ENCODE measurements at places on chromosomes 1 and 21.

GRCh38 chr1:43444151-43444828 is 9.4 kb downstream of the HYI start:
- no peak for DNase-seq

GRCh38 chr1:118563981-118564951 is 379.2 kb upstream of the SPAG17 start:
- DNase-seq = no peak

DNA sequence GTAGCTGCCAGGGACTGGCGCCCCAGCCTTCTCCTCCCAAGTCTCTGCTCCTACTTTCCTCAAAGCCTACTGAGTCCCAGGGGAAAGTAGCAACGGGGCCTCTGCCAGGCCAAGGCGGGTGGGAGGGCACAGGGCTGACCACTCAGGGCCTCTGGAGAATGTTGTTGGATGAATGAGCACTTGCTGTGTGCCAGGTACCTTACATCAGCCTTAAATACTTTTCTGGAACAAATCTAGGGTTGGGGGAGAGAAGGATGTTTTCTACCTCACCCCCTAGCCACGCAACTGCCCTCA is 119.3 kb upstream of the ZBTB40 start:
- DNase-seq = no peak

GRCh38 chr1:32336963-32337675 is 1.1 kb upstream of the MARCKSL1 start:
- DNase-seq = peak; percentile 49

GRCh38 chr1:23394684-23395083 is 25.0 kb upstream of the ZNF436 start:
- DNase-seq = no peak

DNA sequence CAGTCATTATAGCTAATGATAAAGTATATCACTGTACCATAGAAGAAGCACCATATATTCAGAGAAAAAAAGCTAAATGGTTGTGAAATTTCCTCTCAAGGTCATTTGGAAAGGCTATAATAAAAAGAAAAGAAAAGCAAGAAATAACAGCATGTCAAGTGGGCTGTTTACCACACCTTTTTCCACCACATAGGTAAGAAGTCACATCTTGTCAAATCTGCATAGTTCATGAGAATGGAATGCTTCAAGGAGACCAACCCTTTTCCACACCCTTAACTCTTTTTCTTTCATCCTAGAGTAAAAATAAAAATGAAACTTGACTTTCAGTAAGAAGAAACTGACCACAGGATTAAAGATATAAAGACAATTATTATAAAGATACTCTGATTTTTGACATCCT is 91.2 kb downstream of the ATP6V1G3 start:
- no peak for DNase-seq

DNA sequence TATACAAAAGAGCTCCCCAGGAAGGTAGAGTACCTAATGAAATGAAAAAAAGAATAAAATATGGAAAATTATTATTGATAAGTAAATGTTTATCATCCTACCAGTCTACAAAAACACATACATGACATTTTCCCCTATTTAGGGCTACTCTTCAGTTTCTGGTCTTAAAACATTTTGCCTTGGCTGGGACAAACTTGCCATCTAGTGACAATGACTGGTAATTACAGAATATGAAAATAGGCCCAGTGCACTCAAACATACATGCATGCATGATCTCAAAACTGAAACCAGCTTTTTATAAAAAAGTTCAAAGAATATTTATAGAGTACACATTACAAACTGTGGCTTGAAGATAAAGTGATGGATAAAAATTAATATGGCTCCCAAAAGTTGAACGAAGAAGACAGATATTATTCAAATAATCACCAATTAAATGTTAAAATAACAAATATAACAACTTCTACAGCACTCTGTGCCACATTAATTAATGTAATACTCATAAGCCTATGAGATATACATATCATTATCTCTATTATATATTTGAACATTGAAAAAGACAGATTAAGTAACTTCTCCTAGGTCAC is 10.5 kb upstream of the RNPC3 start:
- DNase-seq = no peak

- DNase-seq = no peak
These were observed 532 bp downstream of the ERO1B start for GRCh38 chr1:236281198-236281653.

GRCh38 chr1:228885845-228886244 is 150.6 kb downstream of the RHOU start:
- no peak for DNase-seq

- no peak for DNase-seq
These were observed 82.9 kb downstream of the GALNT2 start for GRCh38 chr1:230149751-230150584.

GRCh38 chr1:63983391-63984256 is 209.8 kb downstream of the ROR1 start:
- no peak for DNase-seq

- no peak for DNase-seq
These were observed 43.3 kb downstream of the L1TD1 start for GRCh38 chr1:62237950-62238374.

DNA sequence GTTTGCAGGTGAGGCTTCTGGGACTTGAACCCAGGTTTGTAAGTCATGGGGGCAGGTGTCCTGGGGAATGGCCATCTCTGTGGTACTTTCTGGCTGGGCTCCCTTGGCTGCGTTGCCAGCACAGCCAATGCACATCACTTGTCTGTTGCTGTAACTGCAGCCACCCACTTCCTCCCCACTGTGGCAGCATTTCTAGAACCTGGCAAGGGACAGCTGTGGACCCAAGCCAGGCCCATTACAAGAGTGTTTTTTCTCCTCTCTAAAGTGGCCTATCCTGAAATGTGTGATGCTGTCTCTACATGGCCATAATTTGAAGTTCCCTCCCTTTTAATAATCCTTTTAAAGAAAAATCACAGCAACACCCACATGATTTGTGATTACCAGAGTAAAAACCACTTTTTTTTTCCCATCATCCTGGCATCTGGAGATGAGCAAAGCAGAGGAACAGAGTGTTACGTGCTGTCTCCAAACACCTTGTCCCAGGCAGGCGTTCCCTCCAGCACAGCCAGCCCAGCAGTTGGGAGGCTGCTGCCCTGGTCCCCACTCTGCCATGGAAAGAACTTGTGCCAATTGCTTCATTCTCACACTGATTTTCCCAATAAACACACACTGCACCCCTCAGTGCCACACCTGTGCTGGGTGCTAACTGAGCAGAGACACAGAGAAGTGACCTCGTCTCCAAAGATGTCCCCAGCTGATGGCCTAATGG is 360.6 kb upstream of the USP24 start:
- DNase-seq = no peak

- DNase-seq = no peak
These were observed 32.3 kb downstream of the SLC66A1 start for GRCh38 chr1:19344372-19344810.

DNA sequence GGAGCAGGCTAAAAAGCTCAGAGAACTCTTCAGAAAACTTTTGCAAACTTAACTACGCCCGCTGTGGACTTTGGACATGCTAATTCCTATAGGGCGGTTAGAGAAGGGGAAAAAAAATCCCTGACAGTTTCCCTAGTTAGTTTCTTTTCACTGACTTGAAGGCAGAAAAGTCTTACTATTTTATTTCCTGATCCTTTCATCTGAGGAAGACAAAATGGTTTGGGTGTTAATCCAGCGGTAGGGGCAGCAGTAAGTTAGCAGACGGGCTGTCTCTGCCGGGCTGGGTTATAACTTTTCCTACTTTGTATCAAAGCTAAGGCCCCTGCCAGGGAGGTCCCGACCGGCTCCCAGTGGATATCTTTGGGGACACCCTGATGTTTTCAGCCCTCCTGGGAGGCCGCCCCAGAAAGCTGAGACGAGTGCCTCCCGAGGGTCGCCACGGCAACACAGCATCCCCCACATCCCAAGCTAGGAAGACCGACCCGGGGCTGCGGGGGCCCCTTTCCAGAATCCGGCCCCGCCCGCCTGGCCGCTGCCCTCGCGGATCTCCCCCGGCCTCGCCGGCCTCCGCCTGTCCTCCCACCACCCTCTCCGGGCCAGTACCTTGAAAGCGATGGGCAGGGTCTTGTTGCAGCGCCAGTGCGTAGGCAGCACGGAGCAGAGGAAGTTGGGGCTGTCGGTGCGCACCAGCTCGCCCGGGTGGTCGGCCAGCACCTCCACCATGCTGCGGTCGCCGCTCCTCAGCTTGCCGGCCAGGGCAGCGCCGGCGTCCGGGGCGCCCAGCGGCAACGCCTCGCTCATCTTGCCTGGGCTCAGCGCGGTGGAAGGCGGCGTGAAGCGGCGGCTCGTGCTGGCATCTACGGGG is 162.6 kb downstream of the RUNX1 start:
- DNase-seq = no peak

GRCh38 chr1:21590934-21591333 is 78.2 kb downstream of the RAP1GAP start:
- DNase-seq = no peak

DNA sequence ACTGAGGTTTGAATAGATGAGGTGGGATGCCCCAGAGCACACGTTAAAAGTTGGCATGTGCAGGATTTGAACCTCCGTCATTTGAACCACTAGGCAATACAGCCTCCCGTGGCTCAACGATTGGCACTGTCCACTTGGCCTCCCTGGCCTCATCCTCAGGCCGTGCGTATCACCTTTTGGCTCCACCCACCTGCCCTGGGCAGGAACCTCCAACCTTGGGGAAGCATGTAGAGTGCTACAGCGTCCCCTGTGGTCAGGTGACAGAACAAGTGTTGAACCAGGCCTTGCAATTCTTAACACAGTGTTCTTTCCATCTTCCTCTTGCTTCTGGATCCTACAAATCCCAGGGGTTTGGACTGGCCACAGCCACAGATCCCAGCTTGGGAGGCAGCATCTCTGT is 112.6 kb downstream of the PAX7 start:
- DNase-seq = no peak

DNA sequence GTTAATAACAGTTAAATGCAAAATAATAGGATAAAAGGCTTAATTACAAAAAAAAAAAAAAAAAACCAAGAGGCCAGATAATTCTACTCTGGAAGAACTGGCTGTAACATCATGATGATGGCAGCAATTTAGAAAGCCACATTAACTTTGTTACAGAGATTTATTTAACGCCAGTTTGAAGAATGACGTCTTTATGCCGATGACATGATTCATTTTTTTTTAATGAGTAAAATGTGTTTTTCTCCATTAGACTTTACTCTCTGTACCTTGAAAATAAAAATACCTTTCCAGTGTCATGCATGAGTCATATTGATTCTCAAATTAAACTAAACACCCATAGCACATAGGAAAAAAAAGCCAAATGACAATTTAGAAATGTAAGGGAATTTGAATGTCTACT is 226.1 kb downstream of the RGS7 start:
- no peak for DNase-seq

GRCh38 chr1:215109171-215109570 is 26.6 kb downstream of the KCNK2 start:
- DNase-seq = no peak

GRCh38 chr1:24996983-24997893 is 67.2 kb upstream of the RUNX3 start:
- DNase-seq = no peak

DNA sequence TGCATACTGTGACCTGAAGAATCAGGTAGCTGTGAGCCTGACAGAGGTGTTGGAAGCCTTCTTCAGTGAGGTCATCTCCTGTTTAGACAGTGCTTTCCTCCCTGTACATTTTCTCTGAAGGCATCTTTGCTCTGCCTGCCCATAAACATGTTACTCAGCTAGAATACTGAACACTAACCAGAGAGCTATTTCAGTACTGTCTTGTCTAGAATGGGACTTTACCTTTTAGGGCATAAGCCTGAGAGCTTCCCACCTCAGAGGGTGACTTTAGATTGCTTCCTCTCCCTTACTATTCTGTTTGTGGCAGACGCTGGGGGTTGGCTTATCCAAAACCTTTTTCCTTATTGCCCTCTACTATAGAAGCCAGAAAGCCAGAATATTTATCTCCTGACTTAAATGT is 23.3 kb upstream of the ZNF326 start:
- DNase-seq = no peak

DNA sequence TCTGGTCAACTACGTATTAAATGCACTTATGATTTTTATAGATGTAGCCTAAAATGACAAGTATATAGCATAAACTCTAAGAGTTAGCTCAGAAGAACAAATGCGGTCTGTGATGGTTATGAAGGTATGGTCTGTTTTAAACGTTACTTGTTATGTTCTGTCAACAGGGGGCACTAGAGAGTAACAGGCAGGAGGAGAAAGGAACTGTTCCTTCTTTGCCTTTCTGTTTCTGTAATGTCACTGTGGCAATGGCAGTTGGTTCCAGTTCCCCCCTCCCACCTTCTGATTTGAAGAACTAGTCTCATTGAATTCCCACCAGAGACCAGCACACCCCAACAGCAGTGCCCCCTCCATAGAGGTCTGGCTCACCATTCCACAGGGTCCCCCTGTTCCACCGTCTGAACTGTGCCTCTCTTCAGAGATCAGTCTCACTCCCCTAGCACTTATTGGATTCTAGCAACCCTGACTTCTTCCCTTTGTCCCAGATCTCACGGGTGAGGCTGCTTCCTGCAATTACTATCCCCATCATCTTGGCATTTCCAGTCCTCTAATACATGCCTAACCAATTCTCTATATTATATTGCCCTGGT is 14.0 kb downstream of the KRTAP24-1 start:
- DNase-seq = no peak

- DNase-seq = no peak
These were observed 5.6 kb upstream of the KCNA10 start for GRCh38 chr1:110524311-110525248.

DNA sequence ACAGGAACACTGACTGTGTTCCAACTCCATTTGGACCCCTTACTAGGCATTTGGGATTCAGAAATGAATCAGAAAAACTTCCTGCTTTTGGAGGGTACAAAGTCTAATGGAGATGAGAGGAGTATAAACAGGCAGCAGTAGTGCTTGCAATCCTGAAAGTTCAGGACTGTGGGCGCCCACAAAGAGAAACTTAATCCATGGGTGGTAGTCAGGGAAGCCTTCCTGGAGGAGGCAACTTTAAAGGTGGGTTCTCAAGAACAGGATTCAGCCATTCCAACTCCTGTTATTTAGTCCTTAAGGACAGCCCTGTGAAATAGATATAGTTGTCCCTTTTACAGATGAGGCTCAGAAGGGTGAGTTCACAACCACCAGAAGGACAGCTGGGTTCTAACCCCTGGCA is 2.0 kb upstream of the LDLRAP1 start:
- no peak for DNase-seq

DNA sequence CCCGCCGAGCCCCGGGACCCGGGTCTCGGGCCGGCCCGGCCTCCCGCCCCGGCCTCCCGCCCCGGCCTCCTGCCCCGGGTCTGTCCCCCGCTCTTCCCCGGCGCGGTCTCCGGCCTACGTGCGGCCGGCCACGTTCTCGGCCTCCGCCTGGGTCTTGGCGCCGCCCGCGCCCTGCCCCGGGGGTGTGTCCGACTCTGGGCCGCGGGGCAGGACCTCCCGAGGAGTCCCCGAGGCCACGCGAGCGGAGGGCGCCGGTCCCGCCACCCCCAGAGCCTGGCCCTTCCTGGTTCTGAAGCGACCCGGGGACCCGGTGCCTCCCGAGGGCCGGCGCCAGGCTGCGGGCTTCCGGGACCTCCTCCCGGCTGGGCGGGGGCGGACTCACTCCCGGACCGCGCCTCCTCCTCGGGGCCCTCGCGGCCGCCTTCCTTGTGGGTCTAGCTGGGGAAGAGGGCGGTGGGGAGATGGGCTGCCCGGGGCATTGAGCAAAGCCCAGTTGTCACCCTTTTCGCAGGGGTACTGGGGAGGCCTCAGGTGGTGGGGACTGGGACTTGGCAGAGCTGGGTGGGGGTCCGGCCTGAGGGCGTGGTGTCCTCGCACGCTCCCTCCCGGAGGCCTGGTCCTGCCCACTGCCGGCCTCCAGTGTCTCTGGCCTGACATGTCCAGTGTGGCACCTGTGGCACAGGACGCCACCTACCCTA is 558 bp downstream of the PFKL start:
- DNase-seq = peak; percentile 48

Data from T-helper 22 cell (primary cell).